ENCODE measurements at places on chromosomes 6 and 20. TPM values are rescaled to one million over a fixed set of nuclear protein-coding genes. Genes with fewer than 3 reads are reported as not detected.

SNAP25 gene
- 5.6 TPM for total RNA-seq

GABRR1 gene
- not detected for total RNA-seq

ZC2HC1B gene
- total RNA-seq = not detected

VARS2 gene
- total RNA-seq = 18.9 TPM

SPDEF gene
- total RNA-seq = not detected

EPPIN gene
- total RNA-seq = not detected

SSTR4 gene
- total RNA-seq = not detected

ADGRF1 gene
- 8.3 TPM for total RNA-seq

C20orf204 gene
- total RNA-seq = 0.98 TPM
